ENCODE measurements at places on chromosomes 5 and 9. TPM values are rescaled to one million over a fixed set of nuclear protein-coding genes. Genes with fewer than 3 reads are reported as not detected.

Gene PHF24
- total RNA-seq: 0.30 TPM

Gene PIP5KL1
- 2.3 TPM for total RNA-seq

Gene BICD2
- total RNA-seq: 77.2 TPM

Gene PFN3
- total RNA-seq: not detected

Gene TBC1D9B
- 90.9 TPM for total RNA-seq
